Activated T-cell treated with anti-CD3 and anti-CD28 coated beads, Interleukin-2, amount 50 U/mL, for 72 hours (primary cell): ENCODE measurements at places on chromosomes 11 and 22. TPM values are rescaled to one million over a fixed set of nuclear protein-coding genes. Genes with fewer than 3 reads are reported as not detected.

SMTNL1 gene
- not detected for total RNA-seq

DNA sequence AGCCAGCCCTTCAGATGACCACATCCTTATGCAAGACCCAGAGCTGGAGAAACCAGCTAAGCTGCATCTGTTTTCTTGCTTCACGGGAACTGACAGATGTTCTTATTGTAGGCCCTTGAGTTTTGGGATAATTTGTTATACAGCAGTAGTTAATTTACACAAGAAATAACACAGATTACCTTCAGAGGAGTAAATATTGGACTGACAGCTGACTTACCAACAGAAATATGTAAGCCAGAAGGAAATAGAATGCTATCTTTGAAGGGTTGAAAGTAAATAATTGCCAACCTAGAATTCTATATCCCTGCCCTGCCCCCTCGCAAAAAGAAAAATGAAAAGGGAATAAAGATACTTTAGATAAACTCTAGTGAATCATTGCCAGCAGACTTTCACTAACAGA lies 124.1 kb downstream of the WNT7B start:
- no peaks in the 10 kb centered on the region for H3K27me3 ChIP-seq
- DNase-seq, result no peak
- H3K27ac ChIP-seq, result no peak overlapping the region
- no peaks in the 10 kb centered on the region for H3K4me1 ChIP-seq
- H3K36me3 ChIP-seq, result peaks cover 33% of the 10 kb centered on the region

DNA sequence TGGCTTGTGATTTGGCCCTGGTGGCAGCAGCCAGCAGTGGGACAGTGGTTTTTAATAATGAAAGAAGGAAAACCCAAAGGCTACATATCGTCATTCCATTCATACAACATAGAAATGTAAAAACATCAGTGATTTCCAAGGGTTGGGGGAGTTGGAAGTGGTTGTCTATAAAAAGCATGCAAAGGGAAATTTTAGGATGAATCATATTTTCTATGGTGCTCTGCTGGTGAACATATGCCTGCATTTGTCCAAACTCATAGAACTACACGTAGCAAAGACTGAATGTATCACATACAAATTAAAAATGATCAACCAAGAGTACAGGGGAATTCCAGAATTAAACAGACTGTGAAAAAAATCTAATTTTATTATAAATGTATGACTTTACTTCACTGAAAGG lies 11.1 kb downstream of the OR5B3 start:
- no peak for DNase-seq
- no peaks in the 10 kb centered on the region for H3K27me3 ChIP-seq
- H3K4me3 ChIP-seq, result no peak overlapping the region
- peaks cover 5% of the 10 kb centered on the region for H3K4me1 ChIP-seq

- H3K27me3 ChIP-seq, result no peaks in the 10 kb centered on the region
- no peak overlapping the region for H3K4me3 ChIP-seq
- no peaks in the 10 kb centered on the region for H3K36me3 ChIP-seq
- H3K27ac ChIP-seq, result no peak overlapping the region
Observed at GRCh38 chr11:91686281-91686680, 538.3 kb upstream of the FAT3 start.

GRCh38 chr11:97525273-97525672 lies 1135.5 kb downstream of the JRKL start:
- H3K4me3 ChIP-seq, result no peak overlapping the region
- H3K36me3 ChIP-seq, result no peaks in the 10 kb centered on the region
- no peaks in the 10 kb centered on the region for H3K27me3 ChIP-seq
- no peak overlapping the region for H3K27ac ChIP-seq
- no peaks in the 10 kb centered on the region for H3K4me1 ChIP-seq
